ENCODE measurements at places on chromosomes 7 and 10.
A peak's percentile ranks its signal among the peaks of the same experiment; 100 is the strongest.

DNA sequence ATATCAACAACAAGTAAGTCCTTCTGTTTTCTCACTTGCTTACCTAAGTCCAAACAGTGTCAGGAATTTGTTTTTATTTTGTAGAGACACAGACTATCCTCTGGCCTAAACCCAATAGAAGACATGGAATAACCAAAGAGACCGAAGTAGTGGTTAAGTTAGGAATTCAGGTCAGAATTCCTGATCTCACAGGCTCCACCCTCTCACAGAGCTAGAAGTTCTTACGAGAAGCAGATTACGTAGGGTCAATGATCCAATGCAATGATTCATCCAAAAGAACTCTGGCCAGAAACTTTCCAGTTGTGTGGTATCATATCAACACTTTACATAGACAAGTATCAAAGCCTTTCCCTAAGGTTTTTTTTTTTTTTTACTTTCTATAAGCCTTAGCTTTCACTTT lies 73.8 kb downstream of the IQUB start:
- no peak for DNase-seq

GRCh38 chr10:88254091-88254490 lies 329.0 kb downstream of the RNLS start:
- no peak for DNase-seq

DNA sequence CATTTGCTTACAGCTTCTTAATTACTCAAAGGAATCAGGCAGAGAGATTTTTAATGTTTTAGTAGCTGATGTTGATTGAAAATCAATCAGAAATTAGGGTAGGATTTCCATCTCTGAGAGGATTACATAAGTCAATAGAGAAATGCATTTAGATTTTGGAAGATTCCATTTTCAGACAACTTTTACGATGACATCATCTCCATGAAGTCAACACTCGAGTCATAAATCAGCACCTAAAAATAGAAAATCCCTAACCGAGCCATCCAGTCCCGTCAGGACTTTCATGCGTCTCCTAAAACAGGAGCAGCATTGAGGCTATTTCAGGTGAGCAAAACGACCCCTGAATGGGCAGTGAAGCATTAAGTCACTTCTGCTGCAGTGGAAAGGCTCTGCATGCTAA lies 279.7 kb upstream of the RNF32 start:
- DNase-seq, result no peak

GRCh38 chr10:98238391-98238790 lies 29.6 kb downstream of the LOXL4 start:
- no peak for DNase-seq

DNA sequence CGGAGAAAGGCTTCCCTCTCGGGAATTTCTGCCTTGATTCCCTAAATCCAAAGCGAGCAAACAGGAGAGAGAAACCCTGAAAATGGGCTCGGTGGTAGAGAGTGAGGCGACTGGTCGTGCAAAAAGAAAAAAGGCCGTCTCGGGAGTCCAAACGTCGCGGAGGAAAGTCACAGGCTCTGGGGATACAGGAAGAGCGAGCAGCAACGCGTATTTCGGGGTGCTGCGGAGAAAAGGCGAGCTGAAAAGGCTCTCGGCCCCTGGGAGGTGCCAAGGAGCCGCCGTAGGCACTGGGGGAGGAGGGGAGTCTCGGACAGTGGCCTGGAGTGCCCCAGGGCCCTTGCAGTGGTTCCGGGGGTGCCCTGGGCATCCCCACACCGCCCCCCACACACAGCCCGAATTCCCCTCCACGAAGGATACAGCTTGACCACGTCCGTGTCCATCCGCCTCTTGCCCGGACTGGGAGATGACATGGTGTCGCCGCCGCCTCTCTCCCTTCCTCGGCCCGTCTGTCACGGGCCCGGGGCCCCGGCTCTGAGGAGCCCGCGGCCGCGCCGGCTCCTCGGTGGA lies 591 bp downstream of the UBE2H start:
- DNase-seq, result no peak

GRCh38 chr10:88881922-88882645 lies 2.0 kb downstream of the STAMBPL1 start:
- no peak for DNase-seq

GRCh38 chr10:114343623-114344505 lies 60.4 kb downstream of the AFAP1L2 start:
- no peak for DNase-seq

DNA sequence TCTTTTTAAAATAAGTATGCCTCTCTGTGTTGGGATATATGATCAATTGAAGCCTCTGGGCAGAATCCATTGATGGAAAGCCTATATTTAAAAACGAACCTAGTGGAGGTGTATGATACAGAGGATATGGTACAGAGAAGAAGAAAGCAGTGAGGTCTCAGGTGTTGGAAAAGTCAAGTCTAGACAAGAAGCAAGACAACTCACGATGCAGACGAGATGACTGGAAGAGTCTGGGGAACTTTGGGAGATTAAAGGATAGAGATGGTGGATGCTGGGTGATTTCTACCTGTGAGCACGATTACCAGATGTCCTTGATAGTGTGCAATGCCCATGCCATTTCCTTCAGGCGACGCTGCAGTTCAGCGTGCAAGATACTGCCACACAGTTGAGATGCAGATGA lies 524.7 kb upstream of the GALNT17 start:
- no peak for DNase-seq

DNA sequence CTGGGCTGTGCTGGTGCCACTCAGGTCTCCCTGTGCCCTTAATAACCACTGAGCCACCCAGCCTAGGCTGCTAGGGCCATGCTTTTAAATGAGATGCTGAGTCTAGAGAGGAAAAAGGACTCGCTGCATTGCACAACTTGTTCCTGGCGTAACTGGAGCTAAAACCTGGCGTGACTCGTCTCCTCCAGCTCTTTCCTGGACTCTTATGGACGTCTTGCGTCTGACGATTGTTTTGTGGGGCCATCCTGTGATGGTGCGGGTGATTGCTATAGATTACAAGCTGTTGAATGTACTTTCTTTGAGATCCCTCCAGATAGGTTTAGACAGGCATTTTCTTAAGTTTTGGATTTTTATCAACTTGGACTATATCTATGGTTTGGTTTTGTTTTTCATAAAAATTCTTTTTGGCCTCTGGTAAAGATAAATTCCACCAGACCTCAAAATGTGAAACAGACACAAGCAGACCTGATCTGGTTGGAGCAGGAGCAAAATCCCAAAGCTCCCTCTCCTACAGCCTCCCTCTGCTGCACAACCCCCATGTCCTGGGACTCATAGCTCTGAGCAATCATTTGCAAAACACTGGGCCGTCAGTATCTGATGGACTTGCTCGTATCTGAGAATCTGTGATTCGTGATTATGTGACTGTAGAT lies 230.3 kb downstream of the ARHGAP12 start:
- no peak for DNase-seq

DNA sequence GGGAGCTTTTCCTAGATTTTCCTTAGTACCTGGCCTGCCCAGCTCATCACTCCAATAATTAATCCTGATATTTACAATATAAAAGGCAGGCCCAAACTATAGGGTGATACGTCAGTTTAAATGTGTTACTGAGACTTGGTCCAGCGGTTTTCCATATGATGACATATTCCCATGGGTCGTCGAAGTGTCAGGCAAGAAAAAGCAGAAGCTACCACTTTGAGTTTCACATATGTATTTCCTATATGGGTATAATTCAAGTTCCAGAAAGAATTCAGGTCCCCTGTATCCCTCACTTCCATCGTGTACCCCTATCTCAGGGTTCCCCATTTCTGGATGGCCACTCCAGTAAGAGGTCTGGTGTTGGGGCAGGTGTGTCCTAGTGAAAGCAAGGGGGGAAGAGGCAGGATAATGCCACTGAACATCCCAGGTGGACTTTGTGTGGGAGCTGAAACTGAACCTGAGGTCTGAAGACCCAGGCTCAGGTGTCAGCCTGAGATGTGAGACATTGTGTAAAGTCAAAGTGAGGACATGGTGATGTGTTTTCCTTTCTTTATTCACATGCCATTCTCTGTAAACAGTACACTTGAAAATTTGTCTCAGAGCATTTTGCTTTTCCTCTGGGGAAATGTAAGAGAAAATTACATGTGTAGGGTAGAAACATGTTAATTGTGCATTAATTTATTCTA lies 167.8 kb downstream of the PLXDC2 start:
- DNase-seq, result no peak

- DNase-seq, result no peak
Observed at GRCh38 chr7:151447312-151447711, 7.4 kb upstream of the CRYGN start.

DNA sequence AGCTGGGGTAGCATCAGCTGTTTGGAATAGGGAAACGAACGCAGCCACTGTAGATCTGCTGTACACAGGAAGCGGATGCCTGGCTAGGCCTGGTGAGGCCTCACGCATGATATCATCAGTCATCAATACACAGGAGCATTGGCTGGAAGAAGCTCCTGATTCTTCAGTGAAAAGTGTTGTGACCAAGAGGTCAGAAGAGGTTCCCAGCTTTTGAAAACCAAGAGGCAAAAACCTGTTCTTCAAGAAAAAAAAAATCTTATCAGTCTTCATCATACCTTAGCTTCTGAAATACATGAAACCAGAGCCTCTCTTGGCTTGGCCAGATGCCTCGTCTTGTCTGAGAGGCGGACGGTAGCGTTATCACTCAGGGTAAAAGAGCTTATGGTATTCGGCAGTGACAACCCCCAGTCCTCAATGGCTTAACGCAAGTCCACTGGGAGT lies 139.3 kb upstream of the TCF7L2 start:
- no peak for DNase-seq

- peak; percentile 92 for DNase-seq
Observed at GRCh38 chr7:47979145-47979831, at the start of gene HUS1. TSS of gene HUS1 (minus strand) at chr7:47979615. CDS start at chr7:47979519, 96 bp downstream.

GRCh38 chr7:55534916-55535590 lies 37.2 kb downstream of the VOPP1 start:
- no peak for DNase-seq

- DNase-seq, result no peak
Observed at GRCh38 chr10:10482613-10483012, 535.1 kb upstream of the CELF2 start.

DNA sequence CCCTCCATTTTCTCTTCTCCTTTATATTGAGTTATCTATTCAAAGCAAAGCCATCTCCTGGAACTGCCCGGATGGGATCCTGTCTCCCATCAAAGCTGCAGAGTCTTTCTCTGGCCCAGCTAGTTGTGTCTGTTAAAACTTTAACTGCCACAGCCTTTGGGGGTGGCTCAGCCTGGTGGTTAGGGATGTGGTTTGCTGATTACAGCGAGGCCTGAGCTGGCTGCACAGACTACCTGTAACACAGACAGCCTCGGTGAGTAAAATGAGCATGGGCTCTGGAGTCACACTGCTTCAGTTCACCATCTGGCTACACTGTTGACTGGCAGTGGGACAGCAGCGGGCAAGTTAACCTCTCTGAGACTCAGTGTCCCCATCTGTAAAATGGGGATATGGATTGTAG lies 18.4 kb upstream of the HABP2 start:
- no peak for DNase-seq

GRCh38 chr10:1923998-1924397 lies 186.7 kb upstream of the ADARB2 start:
- DNase-seq, result no peak

- DNase-seq, result no peak
Observed at GRCh38 chr10:100576282-100576635, 40.5 kb downstream of the HIF1AN start.

GRCh38 chr7:43034535-43035002 lies 77.9 kb upstream of the HECW1 start:
- DNase-seq, result no peak

DNA sequence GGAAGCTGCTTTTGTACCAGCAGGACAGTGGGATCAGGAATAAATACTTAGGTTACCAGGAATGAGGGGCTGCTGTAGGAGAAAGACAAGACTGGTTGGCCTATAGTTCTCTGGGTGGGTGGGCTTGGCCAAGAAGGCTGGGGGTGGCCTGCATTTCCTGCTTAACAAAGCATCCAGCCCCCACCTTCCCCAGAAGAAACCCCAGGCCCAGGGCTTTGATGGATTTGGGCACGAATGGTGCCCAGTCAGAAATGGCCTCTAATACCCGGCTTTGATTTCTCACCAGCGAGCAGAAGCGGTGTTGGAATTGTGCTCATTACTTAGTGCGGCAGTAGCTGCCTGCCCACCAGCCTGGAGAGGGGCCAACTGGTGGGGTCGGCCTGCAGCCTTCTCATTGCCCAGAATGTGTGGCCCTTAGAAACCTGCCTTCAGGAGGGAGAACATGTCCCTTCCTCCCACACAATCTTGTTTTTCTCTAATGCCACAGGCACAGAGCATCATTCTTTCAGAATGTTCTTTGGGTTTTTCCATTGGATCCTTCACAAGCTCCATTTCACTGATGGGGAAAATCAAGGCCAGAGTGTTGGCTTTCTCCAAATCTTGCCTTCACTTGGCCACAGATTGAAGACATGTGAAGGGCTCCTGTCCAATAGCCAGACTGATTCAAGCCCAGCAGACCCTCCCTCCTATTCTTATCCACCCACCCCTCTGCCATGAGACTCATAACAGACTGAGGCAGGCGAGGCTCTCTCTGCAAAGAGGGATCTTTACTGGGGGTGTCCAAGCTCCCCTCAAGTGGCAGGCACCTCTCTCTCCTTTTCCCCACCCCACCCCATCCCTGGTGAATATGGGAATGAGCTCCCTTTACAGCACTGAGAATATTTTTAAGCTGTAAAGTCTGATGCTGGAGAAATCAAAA lies 2.5 kb downstream of the UNC5B start:
- no peak for DNase-seq

GRCh38 chr7:111224354-111225231 lies 133.7 kb downstream of the LRRN3 start:
- no peak for DNase-seq

- no peak for DNase-seq
Observed at GRCh38 chr7:89123871-89124270, 328.3 kb upstream of the TEX47 start.

DNA sequence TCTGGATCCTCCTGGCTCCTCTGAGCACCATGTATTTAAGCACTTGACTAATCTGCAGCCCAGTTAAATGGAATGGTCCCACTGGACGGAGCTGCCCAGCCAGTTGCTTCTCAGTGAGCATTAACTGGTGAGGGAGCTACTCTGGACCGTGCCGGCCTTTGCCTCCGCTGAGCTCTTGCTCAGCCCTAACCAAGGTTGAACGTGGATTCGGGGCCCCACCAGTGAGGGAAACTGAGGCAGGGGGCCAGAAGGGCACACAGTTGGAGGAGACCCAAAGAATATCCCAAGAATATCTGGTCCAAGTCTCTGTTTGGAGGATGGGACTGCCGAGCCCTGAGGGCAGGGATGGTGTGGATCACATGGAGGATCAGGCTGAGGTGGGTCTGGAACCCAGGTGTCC lies 13.7 kb downstream of the ADCYAP1R1 start:
- DNase-seq, result no peak

GRCh38 chr10:61961278-61961677 lies 59.8 kb downstream of the ARID5B start:
- no peak for DNase-seq

- DNase-seq, result no peak
Observed at GRCh38 chr7:2559283-2559950, 638 bp downstream of the IQCE start.

- no peak for DNase-seq
Observed at GRCh38 chr10:95644901-95645300, 11.6 kb downstream of the ALDH18A1 start.

DNA sequence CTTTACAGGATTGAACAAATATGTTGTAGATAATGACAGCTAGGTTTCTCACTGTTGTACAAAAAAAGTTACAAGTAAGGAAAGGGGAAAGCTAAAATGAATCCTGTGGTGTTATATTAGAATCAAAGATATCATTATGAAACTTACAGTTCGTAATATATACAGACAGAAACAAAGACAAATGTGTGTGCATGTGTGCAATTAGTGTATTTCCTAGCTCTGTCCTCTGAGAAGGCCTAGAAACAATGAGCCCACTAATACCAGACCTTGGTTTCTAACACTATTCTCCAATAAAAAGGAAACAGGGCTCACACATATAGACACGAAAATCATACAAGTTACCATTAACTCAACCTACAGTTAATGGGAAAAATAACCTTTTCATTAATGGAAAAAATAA lies 8.0 kb downstream of the KDM7A start:
- no peak for DNase-seq
